Central memory CD4-positive, alpha-beta T cell (primary cell): ENCODE measurements at places on chromosomes 16 and 17.
A peak's percentile ranks its signal among the peaks of the same experiment; 100 is the strongest.

GRCh38 chr17:45432405-45433158 lies at the start of gene ARHGAP27:
Gene ARHGAP27, minus strand, starts transcription at chr17:45432870. Its CDS starts 2,591 bp downstream, at chr17:45430279.
- DNase-seq: peak; percentile 29

DNA sequence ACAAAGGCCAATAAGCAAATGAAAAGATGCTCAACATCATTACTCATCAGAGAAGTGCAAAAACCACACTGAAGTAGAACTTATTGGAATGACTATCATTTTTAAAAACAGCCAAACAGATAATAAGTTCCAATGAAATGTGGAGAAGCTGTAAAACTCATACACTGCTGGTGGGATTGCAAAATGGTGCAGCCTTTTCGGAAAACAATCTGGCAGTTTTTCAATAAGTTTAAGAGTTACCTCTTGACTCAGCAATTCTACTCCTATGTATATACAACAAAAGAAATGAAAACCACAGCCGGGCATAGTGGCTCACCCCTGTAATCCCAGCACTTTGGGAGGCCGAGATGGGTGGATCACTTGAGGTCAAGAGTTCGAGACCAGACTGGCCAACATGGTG lies 49.3 kb downstream of the AKAP10 start:
- no peak for DNase-seq

- DNase-seq: no peak
Observed at GRCh38 chr16:82108774-82109173, 61.2 kb downstream of the MPHOSPH6 start.

GRCh38 chr17:81519284-81520020 lies 6.9 kb upstream of the ACTG1 start:
- DNase-seq: peak; percentile 67

DNA sequence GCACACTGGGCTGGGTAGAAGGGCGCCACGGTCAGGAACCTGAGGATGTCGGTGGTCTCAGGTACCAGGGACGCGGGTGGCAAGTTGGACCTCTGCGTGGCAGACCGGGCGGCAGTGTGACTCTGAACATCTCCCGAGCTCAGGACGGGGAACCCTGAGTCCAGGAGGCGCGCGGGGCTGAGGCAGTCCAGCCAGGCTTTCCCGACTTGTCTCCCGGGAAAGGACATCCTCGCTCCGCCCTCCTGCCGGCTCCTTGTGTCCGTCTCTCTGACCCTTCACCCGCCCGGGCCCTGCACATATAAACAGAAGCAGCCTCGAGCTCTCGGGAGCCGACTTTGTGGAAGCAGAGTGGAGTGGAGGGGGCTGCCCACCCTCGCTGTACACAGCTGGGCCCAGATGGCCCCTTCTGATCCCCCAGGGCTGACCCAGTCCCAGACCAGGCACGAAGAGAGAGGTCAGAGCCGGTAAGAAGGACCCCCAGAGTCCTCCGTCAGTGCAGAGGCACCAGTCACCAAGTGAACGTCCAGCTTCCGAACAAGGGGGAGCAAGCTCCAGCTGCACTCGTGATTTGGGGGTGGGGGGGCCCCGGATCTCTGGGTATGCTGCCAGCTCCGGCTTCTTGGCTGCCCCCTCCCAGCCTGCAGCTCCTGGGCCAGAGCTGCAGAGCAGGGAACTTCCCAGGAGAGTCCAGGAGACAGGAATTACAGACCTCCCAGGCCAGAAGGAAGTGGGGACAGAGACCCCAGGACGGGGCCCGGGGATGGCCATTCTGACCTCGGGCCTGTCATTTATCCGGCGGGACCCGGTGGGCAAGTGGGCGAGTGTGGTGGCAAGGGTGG lies 8.5 kb upstream of the P2RX1 start:
- DNase-seq: no peak

DNA sequence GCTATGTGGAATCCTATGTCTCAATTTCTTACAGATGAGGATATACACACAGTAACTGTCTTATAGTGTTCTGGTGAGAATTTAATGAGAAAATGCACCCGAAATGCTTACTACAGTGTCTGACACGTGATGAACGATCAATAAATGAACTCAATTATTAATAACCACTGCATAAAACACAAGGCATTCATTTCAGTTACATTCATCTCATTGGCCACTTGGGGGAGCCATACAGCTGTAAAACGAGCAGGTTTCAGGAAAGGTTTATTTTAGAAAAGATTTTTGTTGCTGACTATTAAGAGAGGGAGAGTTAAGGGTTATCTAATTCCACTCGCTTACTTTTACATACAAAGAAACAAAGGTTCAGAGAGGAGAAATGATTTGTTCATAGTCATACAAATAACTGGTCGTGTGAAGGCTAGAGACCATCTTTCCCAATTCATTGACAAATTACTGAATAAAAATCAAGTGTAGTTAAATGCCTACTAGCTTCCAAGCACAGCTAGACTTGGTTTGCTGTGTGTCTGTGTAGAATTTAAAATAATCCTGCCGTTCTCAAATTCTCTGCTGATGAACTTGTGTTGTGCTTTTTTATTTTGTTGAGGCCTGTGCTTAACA lies 160.1 kb downstream of the MAP2K4 start:
- DNase-seq: no peak
